Stimulated activated CD4-positive, alpha-beta T cell treated with anti-CD3 and anti-CD28 coated beads, Interleukin-4, amount 100 ng/mL, for 24 hours (primary cell): ENCODE measurements at places on chromosomes 13 and 19.
A peak's percentile ranks its signal among the peaks of the same experiment; 100 is the strongest.

DNA sequence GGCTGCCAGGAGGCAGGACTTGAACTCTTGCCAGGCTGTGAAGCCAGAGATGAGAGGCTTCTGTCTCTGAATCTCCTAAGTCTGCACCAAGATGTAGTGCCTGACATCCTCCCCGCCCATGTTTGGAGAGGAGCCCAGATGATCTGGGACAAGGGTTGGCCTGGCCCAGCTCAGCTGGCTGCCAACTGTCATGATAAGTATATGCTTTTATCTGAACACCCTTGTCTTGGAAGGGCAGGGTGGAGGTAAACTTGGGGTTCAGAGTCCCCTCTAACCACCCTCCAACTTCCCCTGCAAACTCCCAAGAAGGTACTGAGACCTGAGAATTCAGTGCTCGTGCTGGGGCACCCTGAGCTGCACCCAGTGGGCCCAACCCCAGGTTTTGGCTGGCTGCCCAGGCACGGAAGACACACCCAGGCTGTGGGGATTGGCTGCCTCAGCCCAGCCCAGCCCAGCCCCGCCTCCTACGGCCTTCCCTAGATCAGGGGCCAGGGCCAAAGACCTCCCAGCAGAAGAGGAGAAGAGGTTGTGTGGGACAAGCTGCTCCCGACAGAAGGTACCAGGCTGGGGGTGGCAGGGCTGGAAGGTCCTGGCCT is at the start of gene CYP4F12:
CYP4F12 (plus strand) TSS at position 508 of the 596 bp plus-strand sequence. CDS start 443 bp downstream, outside the sequence.
- DNase-seq = no peak

- DNase-seq = peak; percentile 22
These were observed at the start of gene SYDE1 for GRCh38 chr19:15107061-15108010. SYDE1 (plus strand) TSS chr19:15107401; CDS start chr19:15107434, 33 bp downstream.

GRCh38 chr19:44587963-44588770 is 25.2 kb upstream of the IGSF23 start:
- peak; percentile 4 for DNase-seq

GRCh38 chr13:98443329-98443728 is 133.6 kb downstream of the STK24 start:
- no peak for DNase-seq

- peak; percentile 54 for DNase-seq
These were observed 11.6 kb upstream of the JUND start for GRCh38 chr19:18292810-18293641.

- peak; percentile 33 for DNase-seq
These were observed 5.5 kb upstream of the SAE1 start for GRCh38 chr19:47124937-47125668.

- DNase-seq = no peak
These were observed 21.9 kb upstream of the ENOX1 start for GRCh38 chr13:43808676-43809075.

- DNase-seq = no peak
These were observed 942.2 kb upstream of the MIR17HG start for GRCh38 chr13:90405301-90405700.

GRCh38 chr13:41900918-41901317 is 60.0 kb downstream of the VWA8 start:
- DNase-seq = peak; percentile 48

GRCh38 chr19:49205114-49205513 is 47.5 kb downstream of the TRPM4 start:
- no peak for DNase-seq

GRCh38 chr19:31271306-31271911 is 77.8 kb downstream of the TSHZ3 start:
- DNase-seq = no peak

GRCh38 chr13:75774176-75774575 is 138.0 kb downstream of the LMO7 start:
- no peak for DNase-seq

DNA sequence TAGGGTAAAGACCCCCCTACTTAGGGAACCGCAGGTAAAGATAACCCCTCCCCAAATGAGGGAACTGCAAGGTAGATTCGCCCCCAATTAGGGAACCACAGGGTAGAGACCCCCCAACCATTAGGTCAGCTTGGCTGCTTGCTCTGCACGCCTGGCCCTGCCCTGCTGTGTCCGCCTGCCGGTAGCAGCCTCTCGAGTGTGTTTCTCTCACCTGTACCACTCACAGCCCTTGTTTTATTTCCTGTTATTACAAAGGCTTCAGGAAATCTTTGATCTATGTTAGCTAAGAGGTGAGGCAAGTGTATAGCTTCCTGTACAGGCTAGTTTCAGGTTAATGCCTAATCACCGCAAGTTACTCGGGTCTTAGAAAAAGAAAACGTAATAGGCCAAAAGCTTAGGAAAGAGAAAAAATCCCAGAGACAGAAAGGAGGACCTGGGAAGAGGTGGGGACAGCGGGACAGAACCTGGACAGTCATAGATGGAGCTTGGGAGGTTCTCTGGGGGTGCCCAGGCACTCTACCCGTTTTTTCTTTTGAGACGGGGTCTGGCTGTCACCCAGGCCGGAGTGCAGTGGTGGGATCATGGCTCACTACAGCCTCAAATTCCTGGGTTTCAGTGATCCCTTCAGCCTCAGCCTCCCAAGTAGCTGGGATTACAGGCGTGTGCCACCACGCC is 23.1 kb upstream of the EIF3G start:
- peak; percentile 33 for DNase-seq

DNA sequence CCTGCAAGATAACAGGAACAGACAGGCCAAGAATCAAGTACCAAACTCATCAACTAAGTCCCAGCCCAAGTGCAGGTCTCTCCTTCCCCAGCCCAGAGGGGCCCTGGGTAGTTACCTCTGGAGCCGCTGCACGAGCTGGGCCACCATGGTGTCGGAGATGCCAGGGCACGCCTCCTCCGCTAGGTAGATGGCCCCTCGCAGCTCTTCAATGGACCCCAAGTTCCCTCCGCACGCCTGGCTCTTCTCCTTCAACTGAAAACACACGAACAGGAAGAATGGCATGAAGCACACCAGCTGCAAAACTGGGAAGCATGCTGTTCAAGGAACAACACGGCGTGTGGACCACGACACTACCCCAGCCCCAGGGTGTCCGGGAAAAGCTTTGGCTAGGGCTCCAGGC is 119.9 kb downstream of the STK24 start:
- DNase-seq = no peak

DNA sequence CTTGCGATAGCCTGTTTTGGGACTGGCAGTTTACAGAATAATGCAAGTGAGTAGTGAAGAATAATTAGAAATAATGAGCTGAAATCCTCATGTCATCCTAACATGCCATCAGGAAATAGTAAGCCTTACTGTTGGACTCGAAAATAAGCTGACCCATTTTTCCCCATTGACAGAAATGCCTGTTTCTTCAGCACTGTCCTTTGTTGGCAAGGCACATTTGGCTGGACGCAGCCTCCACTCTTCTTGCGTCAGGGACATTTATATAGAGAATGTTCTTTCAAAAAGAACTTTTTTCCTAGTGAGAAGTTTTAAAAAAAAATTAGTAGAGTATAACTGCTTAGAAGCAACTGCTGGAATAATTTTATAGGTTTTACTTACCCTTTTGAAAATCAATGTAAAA is 47.1 kb downstream of the ARHGAP35 start:
- no peak for DNase-seq

DNA sequence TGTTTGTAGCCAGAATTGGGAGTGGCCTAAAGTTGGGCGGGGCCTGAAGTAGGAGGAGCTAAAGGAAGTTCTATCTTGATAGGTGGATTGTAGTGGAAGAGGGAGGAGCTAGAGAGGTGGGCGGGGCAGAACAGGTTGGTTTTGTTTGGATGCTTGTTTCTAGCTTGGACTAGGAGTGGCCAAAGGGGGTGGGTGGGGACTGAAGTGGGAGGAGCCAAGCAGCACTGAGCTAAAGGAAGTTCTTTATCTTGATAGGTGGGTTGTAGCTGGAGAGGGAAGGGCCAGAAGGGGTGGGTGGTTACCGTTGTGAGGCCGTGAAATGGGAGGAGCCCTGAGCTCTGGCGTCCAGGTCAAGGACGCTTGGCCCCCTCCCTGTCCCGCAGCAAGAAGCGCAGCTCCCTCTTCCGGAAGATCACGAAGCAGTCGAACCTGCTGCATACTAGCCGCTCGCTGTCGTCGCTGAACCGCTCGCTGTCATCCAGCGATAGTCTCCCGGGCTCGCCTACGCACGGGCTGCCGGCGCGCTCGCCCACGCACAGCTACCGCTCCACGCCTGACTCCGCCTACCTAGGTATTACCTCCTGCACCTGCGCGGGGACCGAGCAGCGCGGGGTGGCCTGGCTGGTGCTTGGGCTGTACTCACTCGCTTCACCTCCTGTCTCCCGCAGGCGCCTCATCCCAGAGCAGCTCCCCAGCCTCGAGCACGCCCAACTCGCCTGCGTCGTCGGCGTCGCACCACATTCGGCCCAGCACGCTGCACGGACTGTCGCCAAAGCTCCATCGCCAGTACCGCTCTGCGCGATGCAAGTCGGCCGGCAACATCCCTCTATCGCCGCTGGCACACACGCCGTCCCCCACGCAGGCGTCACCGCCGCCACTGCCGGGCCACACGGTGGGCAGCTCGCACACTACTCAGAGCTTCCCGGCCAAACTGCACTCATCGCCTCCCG is 8.0 kb downstream of the DNASE2 start:
- DNase-seq = peak; percentile 50

DNA sequence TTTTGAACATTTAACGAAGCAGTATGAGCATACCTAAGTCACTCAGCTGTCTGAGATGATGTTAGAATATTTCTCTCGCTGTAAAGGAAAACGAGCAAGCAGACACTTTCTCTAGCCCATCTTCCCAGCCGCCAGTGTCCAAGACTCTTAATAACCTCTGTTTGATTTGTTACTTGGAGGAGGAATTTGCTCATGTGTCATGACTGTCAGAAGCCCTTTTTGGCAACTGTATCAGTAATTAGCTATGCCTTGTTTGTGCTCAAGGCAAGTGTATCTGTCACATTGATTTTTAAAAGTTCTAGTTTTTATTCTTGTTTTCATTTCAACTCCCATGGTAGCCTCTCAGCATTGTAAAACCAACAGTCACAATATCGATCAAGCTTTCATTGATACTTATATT is 828.4 kb upstream of the SLC10A2 start:
- no peak for DNase-seq

DNA sequence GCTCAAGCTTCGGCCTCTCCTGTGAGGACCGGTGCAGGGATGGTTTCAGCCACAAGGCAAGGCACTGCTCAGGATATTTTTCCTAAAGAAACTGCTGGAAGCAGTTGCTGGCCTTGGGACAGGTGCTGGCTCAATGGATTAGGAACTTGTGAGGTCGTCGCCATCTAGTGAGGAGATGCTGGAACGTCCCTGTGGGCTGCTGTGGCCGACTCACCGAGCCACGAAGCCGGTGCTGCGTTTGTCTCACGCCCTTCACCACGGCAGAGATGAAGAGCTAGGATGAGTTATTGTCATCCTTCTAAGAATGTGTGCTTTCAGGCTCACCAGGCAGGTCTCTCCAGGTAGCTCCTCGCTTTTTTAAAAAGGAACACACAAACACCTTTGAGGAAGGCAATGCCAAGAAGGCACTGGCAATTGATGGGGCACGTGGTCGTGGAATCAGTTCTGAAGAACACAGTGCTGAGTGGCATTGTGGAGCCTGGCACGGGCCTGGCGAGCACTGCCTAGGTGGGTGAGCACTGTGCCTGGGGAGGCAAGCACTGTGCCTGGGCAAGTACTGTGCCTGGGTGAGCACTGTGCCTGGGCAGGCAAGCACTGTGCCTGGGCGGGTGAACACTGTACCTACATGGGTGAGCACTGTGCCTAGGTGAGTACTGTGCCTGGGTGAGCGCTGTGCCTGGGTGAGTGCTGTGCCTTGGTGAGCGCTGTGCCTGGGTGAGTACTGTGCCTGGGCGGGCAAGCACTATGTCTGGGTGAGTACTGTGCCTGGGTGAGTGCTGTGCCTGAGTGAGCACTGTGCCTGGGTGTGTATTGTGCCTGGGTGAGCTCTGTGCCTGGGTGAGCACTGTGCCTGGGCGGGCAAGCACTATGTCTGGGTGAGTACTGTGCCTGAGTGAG is 140.4 kb downstream of the TEX29 start:
- DNase-seq = no peak

- DNase-seq = no peak
These were observed 2.0 kb downstream of the CYP2F1 start for GRCh38 chr19:41116261-41116660.

DNA sequence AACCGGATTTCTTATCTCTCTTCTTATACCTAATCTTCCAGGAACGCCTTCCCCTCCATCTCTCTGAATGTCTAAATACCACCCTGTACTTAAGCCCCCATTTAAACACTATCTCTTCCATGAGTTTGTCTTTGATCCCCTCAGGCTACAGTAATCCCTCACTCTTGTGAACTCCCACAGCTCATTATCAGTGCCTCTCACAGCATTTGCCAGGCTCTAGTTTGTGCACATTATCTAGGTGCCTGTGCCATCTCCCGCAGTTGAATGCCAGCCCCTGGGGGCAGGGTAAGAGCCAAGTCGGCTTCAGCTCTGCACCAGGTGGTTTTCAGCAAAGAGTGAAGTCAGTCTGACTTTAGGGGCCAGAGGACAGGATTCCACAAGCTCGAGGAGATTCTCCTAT is 71.4 kb downstream of the FREM2 start:
- DNase-seq = no peak

- no peak for DNase-seq
These were observed 85.4 kb downstream of the SLC7A1 start for GRCh38 chr13:29509999-29510589.

GRCh38 chr13:48642061-48642460 is 11.7 kb upstream of the CYSLTR2 start:
- DNase-seq = no peak

- peak; percentile 86 for DNase-seq
These were observed 22.3 kb downstream of the IER2 start for GRCh38 chr19:13172346-13173138.

GRCh38 chr13:41670873-41671443 is 213.6 kb downstream of the RGCC start:
- no peak for DNase-seq

DNA sequence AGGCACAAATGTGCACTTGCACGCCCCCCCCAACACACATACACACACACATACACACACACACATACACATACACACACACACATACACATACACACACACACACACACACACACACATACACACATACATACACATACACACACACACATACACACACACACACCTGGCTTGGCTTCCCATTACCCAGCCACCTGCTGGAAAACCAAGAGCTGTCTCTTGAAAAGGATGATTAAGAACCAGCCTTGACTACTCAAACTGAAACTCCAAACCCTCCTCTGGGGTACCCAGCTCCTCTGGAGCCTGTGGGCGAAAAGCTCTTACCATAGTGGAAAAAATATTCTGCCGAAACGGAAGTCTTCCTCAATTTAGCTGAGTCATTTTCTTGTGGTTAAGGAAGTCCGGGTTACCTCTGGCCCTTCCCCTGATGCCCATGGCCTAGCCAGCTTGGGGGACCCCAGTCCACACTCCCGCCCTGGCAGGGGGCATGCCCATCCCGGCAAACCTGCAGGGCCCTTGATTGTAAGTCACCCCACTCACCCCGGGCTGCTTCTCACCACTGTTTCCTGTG is 21.9 kb downstream of the CEBPA start:
- DNase-seq = peak; percentile 59
